Natural killer cell (primary cell): ENCODE measurements at places on chromosomes 4 and X. TPM values are rescaled to one million over a fixed set of nuclear protein-coding genes. Genes with fewer than 3 reads are reported as not detected.
A peak's percentile ranks its signal among the peaks of the same experiment; 100 is the strongest.

RTL5 gene
- 1.8 TPM for total RNA-seq

FAM184B gene
- 0.05 TPM for total RNA-seq

WDR17 gene
- 0.12 TPM for total RNA-seq

BTC gene
- not detected for total RNA-seq

H2BW2 gene
- total RNA-seq: not detected

RNF128 gene
- not detected for total RNA-seq

POU3F4 gene
- total RNA-seq: not detected

NPY2R gene
- not detected for total RNA-seq

FGFRL1 gene
- 32.5 TPM for total RNA-seq

ANOS1 gene
- total RNA-seq: not detected

HERC5 gene
- 19.4 TPM for total RNA-seq

GRK4 gene
- 5.1 TPM for total RNA-seq

AR gene
- total RNA-seq: 0.02 TPM

SFRP2 gene
- total RNA-seq: not detected

GRCh38 chr4:146073517-146073916 lies 102.0 kb upstream of the LSM6 start:
- DNase-seq: no peak

DNA sequence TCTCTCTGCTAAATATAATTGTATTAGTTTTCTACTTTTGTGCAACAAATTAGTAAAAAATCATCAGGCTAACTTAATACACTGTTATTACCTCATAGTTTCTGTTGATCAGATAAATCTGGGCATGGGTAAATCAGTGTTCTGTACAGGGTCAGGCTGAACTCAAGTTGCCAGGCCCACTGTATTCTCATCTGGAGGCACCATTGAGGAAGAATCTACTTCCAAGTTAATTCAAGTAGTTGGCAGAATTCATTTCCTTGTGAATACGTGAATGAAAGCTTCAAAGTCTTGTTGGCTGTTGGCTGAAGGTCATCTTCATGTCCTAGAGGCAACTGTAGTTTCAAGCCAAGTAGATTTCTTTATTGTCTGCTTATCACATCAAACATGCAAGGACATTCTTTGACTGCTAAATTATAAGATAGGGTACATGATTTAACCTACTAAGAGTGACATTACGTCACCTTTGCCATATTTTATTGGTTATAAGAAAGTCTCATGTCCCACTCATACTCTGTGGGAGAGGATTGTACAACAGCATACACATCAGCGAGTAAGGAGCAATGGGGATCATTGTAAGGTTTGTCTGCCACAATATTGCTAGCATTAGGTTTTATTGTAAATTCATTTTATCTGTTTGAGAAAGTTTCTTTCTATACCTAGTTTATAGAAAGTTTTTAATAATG lies 1219.0 kb downstream of the ARAP2 start:
- no peak for DNase-seq

DNA sequence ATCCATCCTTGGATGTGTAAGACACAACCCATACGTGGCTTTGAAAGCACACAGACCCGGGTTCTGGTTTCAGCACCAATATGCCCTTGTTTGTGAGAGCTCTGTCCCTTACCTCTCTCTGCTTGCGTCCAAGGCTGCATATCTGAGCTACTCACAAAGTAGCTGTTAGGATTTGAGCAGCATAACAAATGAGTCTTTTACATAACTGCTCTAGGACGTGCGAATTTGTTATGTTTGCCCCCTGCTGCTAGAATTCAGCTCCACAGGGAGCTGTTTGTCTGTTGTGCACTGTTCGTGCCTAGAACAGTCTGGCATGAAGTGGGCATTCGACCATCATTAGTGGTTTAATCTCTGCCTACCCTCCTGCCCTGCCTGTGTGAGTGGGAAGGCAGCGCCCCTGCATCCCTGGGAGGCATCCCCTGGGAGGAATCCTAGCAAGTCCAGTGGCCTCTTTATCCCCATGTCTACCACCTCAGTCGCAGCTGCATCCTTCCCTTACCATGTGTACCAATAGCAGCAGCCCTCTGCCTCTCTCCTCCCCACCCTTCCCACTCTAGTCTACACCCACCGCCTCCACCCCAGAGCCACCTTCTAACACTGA lies 42.1 kb downstream of the SLC2A9 start:
- no peak for DNase-seq

- DNase-seq: no peak
These were observed 102.7 kb upstream of the DHX15 start for GRCh38 chr4:24686866-24687692.

- DNase-seq: no peak
These were observed 19.1 kb downstream of the MAGED2 start for GRCh38 chrX:54826598-54826997.

DNA sequence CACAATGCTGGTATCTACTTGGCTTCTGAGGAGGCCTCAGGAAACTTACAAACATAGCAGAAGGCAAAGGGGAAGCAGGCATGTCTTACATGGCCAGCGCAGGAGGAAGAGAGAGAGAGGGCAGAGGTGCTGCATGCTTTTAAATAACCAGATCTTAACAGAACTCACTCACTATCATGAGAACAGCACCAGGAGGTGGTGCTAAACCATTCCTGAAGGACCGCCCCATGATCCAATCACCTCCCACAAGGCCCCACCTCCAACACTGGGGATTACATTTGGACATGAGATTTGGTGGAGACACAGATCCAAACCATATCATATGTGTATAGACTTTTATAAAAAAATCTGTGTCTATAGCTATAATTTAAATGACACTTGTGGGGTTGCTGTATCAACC lies 48.6 kb upstream of the ERVMER34-1 start:
- DNase-seq: no peak

DNA sequence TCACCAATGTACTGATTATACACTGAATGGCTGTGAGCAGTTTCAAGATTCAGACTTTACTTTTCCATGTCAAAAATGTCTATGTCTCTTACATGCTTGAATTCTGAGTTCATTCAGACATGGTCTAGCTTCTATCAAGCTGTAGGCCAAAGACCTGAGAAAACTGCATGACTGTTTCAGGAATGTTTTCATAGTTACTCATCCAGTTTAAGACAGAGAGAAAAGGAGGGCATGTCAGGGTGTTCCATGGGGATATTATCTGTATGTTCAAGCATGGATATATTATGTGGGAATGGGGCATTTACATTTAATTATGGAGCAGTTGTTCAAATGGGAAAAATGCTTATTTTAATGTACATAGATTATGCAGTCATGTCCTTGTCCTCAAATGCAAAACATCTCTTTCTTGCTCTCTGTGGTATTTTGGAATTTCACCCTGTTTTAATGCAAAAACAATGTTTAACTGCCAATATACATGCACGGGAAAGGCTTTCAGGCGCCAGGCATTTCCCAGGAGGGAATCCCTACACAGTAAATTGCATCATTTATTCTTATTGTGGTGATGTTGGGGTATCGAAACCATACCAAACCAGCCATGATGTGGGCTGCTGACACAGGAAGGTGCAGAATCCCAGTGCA lies 429.1 kb upstream of the INTU start:
- no peak for DNase-seq

DNA sequence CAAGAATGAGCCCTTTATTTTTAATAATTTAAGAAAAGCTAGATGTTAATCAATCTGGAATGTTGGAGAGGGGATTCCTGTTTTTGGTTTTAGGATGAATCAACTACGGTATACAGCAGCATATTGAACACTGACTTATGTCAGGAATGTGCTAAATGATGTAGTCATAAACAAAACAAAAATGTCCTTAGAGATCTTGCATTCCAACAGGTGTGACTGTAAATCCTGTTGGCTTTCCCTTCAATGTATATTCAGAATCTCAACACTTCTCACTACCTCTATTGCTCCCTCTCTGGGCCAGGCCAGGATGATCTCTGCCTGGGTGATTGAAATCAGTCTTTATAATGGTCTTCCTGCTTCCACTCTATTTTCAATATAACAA lies 37.8 kb upstream of the BDH2 start:
- DNase-seq: no peak

- DNase-seq: no peak
These were observed 35.2 kb downstream of the SMIM20 start for GRCh38 chr4:25949173-25949748.

DNA sequence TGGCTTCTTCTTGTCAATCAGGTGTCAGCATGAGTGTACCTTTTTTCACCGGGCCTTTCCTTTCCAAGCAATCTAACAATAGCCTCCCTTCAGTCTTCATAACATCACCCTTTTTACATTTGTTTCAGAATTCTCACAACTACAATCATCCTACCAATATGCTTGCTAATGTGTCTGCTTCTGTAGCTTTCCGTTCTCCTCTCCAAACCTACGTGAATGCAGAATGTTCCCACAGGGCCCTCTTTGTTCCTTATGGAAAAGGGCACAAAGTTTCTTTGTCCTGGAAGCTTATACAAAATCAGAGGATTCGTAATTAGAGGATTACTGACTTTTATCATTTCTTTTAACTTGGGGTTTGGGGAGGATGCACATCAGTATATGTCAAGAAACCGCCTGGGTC lies 461.8 kb downstream of the CENPC start:
- DNase-seq: no peak

GRCh38 chrX:72141372-72142004 lies 9.8 kb upstream of the RTL5 start:
- DNase-seq: no peak

- no peak for DNase-seq
These were observed 14.7 kb upstream of the CLCN4 start for GRCh38 chrX:10142041-10142599.

- no peak for DNase-seq
These were observed 169.6 kb upstream of the GLRA2 start for GRCh38 chrX:14359727-14360126.

- no peak for DNase-seq
These were observed 651.1 kb downstream of the ANKRD50 start for GRCh38 chr4:124061413-124061812.

DNA sequence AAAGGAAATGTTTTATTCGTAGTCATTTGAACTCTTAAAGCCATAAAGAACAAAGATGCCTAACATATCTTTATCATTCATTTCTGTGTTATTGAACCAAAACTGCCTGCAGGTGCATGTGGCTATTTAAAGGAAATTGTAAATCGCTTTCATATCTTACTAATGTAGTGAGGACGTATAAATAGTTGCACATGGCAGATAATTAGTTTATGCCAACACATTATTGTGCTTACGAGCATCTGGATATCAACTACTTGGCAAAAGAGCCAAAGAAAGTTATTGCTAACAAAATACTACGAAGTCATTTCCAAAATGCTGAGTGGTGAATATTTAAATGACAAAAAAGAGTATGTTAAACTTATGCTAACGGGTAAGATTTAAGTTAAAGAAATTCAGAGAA lies 27.9 kb upstream of the GABRA2 start:
- DNase-seq: no peak

DNA sequence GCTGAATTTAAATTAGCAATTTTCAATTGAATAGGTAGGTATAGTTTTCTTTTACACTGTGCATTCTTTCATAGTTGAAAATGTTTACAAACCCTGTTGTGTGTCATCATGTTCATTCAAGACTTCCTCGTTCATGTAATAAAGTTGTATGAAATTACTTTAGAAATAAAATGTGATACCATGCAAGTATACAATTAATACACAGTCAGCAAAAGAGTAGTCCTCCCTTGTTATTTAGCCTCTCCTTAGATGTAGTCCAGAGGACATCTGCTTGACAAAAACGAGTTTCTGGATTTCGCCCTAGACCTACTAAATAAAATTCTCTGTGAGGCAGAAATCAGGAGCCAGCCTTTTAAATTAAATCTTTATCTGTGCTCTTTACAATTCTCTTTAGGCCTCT lies 231.6 kb downstream of the CXXC4 start:
- no peak for DNase-seq

- no peak for DNase-seq
These were observed at the start of gene PABPC5 for GRCh38 chrX:91434351-91435168. PABPC5 (plus strand) TSS chrX:91434839; CDS start chrX:91435578, 739 bp downstream.

GRCh38 chr4:112279025-112279881 lies 6.5 kb downstream of the TIFA start:
- no peak for DNase-seq

DNA sequence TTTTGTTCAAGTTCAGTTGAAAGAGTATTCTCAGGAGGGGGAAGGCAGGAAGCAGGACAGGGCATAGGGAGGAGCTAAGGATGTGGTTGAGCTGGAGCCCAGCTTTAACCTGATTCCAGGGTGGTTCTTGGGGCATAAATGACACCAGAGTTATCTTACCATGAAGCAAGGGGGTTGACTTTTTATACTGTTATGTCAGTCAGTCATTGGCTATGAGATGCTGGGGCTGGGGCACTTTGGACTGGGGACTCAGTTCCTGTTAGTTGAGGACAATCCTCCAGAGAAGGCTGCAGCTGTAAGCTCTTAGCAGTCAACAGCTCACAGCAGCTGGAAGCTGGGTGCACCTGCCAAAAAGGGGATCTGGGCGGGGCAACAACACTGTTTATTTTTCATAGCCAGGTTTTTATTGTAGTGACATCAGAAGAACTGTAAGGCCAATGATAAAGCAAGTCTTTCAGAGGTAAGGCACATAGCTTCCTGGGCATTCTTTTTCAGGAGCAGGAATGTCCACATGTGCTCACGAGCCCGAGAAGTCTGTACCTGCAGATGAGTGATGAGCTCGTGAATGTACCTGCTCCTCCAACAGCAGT lies 78.5 kb downstream of the MID1IP1 start:
- DNase-seq: peak; percentile 26

DNA sequence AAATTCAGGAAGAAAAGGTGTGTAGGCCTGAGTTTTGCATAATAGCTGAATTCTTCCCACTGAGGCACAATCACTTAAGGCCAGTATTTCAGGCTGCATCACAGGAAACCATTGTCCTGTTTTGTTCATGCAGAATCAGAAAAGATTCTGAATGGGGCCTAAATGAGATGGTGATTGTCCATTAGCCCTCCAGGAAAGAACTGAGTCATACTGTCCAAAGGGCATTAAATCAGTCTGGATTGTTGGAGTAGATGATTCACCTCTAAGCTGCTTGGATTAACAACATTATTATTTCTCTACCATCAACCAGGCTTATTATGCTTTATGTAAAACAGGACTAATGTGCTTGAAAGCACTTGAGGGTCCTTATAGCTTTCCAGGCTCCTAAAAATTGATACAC lies 36.2 kb downstream of the CT47B1 start:
- no peak for DNase-seq

- DNase-seq: no peak
These were observed 131.9 kb downstream of the TBC1D19 start for GRCh38 chr4:26715636-26716242.

GRCh38 chr4:47624031-47624441 lies 139.0 kb downstream of the ATP10D start:
- no peak for DNase-seq

- DNase-seq: no peak
These were observed 113.8 kb downstream of the CEP44 start for GRCh38 chr4:174397366-174398155.

GRCh38 chr4:2470791-2471190 lies 1.9 kb downstream of the RNF4 start:
- DNase-seq: no peak

GRCh38 chrX:22742174-22742573 lies 257.6 kb upstream of the DDX53 start:
- DNase-seq: no peak

DNA sequence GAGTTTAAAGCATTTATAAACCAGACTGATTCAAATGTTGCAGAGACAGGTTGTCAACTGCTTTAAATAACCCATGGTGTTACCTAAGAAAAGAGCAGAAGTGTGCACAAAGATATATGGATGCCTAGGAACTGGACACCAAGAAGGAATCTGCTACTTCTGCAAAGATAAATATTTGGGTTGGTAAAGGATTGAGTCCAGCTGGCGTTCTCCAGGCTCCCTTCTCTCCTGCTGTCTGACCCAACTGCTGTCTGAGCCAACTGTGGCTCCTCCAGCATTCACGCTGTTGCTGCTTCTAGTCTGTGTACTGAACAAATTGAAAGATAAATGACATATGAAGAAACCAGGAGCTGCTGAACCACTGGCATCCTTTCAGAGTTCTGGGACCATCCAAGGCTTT lies 1167.8 kb upstream of the PRKX start:
- DNase-seq: no peak

- DNase-seq: no peak
These were observed 14.3 kb downstream of the GPRIN3 start for GRCh38 chr4:89293299-89293698.
